Suppressor macrophage treated with lipopolysaccharide for 4 hours (primary cell): ENCODE measurements at places on chromosomes 5 and 9.

- no peak for DNase-seq
These were observed 251.6 kb downstream of the IRX2 start for GRCh38 chr5:2499917-2500316.

DNA sequence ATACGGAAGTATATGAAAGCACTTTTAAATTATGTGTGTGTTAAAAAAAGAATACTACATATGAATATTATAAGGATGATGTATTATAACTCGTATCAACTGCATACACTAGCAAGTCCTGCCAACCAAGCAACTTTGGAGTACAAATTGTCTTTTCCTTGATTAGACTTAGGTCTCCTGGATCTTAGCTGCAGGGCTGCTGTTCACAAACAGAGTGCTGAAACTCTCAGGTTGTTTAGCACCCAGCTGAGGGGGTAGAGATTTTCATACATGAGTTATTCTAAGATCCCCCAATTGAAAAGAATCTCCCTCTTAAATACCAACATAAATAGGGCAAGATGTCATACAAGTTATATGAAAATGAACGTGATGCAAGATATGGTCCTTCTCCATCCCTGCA is 149.8 kb upstream of the TNC start:
- no peak for DNase-seq

- DNase-seq = no peak
These were observed 26.6 kb downstream of the AK3 start for GRCh38 chr9:4714266-4715016.

DNA sequence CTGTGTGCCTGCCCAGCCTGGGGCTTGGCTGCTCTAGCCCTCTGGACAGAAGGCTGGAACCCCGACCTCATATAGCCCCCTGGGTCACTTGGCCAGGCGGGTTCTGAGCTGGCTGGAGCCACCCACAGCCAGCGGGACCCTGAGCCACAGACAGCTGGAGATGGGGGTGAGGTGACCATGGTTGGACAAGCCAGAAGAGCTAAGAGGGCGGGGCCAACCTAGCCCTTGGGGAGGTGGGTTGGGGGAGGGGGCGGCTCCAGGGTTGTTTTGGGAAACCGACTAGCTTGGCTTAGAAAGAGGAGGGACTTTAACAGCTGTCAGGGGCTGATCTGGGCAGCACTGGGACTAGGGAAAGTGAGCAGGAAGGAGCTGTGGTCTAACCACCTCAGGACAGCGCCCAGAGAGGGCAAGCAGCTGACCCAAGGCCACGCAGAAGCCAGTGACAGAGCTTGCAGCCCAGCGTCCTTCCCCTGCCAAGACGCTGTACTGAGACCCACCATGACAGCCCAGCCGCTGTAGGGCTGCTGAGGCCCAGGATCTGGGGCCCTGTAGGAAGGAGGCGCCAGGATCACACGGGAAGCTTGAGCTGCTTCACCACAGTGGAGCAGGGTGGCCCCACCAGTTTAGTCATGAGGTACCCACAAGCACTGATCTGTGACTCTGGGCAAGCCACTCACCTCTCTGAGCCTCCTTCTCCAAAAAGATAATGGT is 2.2 kb downstream of the AIF1L start:
- no peak for DNase-seq

GRCh38 chr9:80163889-80164288 is 592.1 kb downstream of the TLE4 start:
- DNase-seq = no peak

DNA sequence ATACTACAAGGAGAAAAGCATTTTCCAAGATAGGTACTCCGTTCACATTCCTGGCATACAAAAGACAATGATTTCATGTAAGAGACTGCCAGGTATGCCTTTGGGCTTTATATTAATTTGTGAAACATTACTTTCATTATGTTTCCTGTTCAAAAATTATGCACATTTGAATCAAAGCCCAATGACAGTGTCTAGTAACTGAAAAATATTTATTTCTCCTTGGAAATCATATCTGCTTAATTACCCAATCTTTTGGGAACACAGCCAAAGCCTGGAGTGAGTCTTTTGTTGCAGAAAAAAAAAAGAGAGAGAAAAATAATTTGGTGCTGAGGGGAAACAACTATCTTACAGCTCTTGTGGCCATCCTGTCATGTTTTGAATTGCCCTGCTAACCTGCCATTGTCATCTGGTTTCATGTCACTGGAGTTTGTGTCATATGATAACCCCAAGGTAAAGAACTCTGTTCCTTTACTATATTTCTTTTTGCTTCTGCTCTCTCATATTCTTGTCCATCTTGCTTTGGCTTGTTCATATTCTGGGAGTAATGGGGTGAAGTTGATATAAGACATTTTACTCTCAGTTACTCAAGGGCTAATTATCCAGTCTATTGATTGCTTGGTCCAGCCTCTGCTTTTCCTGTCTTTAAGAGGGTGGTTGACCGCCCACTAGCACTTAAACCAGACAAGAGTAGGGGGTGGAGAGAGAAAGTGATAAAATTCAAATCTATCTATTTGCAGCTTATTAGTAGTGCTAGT is 238.3 kb upstream of the NUDT12 start:
- DNase-seq = no peak

GRCh38 chr5:129441096-129441495 is 19.0 kb upstream of the ADAMTS19 start:
- no peak for DNase-seq

GRCh38 chr5:107032629-107033028 is 638.1 kb downstream of the EFNA5 start:
- DNase-seq = no peak

DNA sequence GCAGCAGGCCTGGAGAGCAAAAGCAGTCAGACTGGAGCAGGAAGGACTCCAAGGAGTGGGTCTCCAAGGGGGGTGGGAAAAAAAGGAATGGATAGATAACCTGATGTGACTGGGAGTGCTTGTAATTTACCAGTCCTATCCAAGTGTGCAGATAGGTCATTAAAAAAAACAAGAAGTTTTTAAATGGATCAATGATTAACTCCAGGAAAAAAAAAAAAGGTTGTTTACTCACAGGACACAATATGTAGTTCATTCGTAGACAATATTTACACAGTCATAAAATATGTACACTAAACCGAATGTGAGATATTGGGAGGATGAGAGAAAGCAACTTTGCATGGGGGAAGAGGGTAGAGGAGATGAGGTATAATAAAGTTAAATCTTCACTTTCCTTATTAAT is 20.4 kb downstream of the ZBTB5 start:
- DNase-seq = no peak

DNA sequence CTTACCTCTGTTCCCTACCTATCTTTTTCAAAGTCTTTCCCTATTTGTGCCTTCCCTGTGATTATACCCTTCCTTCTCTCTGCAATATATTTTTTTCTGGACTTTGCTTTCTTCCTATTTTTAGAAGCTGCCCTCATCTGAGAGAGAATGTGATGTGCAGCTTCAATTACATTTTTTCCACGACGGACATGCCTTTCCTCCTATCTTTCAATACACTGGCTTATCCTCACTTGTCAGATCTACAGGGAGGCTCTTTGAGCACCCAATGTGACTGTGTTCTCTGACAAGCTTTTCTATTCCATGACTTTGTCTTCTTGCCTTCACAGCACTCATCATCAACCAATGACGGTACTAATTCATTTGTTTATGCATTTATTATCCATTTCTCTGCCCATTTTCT is 227.9 kb upstream of the CLINT1 start:
- no peak for DNase-seq

DNA sequence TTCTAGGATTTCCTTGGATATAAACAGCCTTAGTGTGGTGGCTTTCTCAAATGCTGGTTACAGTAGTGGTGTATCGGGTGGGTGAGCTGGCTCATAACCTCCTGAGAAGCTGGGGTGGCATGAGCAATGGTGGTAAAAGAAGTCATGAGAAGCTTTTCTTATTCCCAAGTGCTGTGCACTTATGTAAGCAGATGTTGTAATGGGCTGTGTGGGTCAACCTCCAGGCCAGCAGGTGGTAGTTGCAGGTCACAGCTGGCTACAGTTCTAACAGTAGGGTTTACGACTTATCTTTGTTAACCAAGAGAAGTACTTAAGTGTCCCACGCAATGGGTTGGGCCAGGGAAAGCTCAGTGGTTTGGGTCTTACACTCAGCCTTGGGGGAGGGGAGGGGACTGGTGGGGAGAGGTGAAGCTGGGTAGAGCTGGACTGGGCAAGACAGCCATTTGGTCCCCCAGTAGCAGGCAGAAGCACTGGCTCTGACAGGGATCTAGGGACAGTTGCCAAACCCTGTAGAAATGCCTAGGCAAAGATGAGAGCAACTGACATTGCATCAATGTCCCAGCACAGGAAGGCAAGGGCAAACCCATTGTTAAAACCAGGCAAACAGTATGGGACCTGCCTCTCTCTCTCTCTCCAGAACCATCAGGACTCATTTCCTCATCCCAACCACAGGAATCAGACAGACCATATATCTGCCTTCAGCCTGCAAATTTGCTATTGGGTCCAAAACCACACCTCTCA is 76.8 kb downstream of the RNF130 start:
- DNase-seq = peak; percentile 36

GRCh38 chr9:32463500-32464293 is 62.3 kb downstream of the RIGI start:
- no peak for DNase-seq

DNA sequence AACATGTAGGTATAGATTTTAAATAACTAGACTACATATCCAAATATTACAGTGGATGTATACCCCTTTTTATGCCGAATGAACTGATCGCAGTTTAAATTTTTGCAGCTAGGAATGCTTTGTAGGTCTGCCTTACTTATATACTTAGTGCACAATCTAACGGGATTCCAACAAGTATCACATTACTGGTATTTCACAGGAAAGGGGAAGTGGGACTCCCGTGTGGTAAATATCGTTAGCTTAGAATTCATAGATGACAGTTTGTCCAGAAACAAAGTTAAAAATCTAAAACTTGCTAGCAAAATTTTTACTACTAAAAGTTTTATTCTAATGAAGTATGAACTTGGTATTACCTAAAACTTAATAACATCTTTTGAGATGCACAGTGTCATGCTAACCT is 193.5 kb upstream of the TLX3 start:
- no peak for DNase-seq

GRCh38 chr5:111132731-111133435 is 40.7 kb downstream of the WDR36 start:
- DNase-seq = no peak

- DNase-seq = no peak
These were observed 1720.6 kb upstream of the WWC1 start for GRCh38 chr5:166570865-166571264.

GRCh38 chr5:52859628-52860027 is 71.9 kb downstream of the ITGA1 start:
- DNase-seq = no peak

GRCh38 chr9:38355115-38355514 is 37.4 kb upstream of the ALDH1B1 start:
- DNase-seq = no peak

- DNase-seq = no peak
These were observed 1.7 kb upstream of the SLC34A1 start for GRCh38 chr5:177382423-177383029.

DNA sequence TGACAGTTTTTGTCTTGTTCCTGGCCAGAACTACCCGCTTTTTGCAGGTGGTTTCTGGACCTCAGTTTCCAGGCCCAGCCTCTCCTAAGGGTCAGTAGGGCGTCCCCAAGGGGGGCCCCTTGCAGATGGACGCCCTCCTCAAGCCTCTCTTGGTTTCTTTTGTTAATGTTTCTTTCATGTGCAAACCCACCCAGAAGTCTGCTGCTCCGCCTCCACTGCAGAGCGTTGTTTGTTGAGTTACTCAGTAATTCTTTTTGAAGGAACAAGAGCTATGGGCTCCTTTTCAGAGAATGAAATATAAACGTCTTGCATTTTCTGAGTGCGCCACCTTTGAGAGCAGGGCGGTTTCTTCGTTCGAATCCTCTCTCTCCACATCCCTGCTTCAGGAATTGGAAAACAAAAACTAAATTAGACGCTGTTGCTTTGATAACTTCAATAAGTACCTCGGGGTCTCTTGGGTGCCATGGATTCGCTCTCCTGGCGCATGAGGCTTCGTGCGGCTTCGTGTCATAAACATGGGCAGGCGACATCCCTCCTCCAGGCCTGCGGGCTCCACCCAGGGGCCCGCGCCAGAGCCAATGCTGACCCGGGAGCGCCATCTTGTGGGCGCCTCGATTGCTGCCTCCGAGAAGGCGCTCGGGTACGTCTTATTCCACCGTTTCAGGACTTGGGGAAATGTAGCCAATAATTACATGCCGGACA is 38.3 kb upstream of the CKMT2 start:
- peak; percentile 80 for DNase-seq

GRCh38 chr5:65480306-65480865 is 1.3 kb downstream of the ADAMTS6 start:
- DNase-seq = peak; percentile 39

- DNase-seq = peak; percentile 34
These were observed at the start of gene RORB for GRCh38 chr9:74496819-74497747. Gene RORB (plus strand): TSS chr9:74497335. CDS start chr9:74497977, 642 bp downstream.

GRCh38 chr5:176711883-176712282 is 64.6 kb downstream of the TSPAN17 start:
- DNase-seq = no peak

- DNase-seq = no peak
These were observed 110.3 kb downstream of the ARRDC3 start for GRCh38 chr5:91272858-91273257.

- DNase-seq = no peak
These were observed 81.5 kb downstream of the SH3TC2 start for GRCh38 chr5:148981353-148981752.
